ENCODE measurements at places on chromosomes 5 and 9.

- DNase-seq = no peak
Observed at GRCh38 chr5:83400701-83401100, 70.8 kb upstream of the VCAN start.

GRCh38 chr9:36815023-36815422 is 219.0 kb downstream of the PAX5 start:
- no peak for DNase-seq

DNA sequence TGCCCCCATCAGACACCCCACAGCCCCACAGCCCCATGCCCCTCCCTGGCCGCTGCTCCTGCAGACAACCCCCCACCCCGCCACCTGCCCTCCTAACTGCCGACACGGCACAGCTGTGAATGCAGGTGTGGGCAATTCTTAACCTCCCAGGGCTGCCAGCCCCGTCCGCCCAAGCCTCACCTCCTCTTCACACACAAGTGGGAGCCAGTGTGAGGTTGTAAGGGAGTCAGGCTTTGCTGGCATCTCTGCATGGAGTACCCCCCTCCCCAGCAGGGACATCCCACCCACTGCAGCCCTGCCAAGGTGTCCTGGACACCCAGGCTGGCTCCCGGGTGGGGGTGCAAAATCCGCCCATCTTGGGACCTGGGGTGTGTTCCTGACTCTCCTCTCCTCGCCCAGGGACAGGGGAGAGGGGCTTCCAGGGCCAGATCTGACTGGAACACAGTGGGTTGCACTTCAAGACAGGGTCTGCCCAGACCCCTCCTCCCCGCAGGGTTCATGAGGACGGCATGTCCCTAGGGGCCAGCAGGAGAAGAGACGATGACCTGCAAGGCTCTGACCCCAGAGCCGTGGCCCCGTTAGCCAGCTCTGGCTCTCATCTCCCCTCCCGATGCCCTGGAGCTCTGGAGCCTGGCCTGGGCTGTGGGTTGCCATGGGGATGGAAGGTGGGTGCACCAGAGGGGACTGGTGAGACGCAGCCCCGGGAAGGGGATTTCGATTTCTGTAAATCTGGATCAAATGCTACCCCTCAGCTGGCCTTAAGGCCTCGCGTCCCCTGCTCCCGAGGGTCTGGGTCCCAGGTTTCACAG is 34.4 kb downstream of the SARDH start:
- DNase-seq = no peak

DNA sequence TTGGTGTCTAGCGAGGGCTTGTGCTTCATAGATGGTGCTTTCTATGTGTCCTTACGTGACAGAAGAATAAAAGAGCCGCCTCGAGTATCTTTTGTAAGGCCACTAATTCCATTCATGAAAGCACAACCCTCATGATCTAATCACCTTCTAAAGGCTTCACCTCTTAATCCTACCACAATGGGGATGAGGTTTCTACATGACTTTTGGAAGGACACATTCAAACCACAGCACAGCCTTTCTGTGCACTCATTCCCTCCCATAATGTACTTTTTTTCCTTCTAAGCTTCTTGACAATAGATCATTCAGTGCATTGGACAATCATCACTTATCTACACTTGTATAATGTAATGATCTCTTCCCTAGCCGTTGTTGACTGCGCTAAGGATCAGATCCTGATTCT is 774.8 kb downstream of the BRINP1 start:
- DNase-seq = no peak

GRCh38 chr5:120901199-120901598 is 437.1 kb downstream of the PRR16 start:
- no peak for DNase-seq

- DNase-seq = no peak
Observed at GRCh38 chr9:124695280-124695890, 75.7 kb downstream of the NR6A1 start.

- DNase-seq = no peak
Observed at GRCh38 chr5:158486566-158486965, 613.1 kb downstream of the EBF1 start.

DNA sequence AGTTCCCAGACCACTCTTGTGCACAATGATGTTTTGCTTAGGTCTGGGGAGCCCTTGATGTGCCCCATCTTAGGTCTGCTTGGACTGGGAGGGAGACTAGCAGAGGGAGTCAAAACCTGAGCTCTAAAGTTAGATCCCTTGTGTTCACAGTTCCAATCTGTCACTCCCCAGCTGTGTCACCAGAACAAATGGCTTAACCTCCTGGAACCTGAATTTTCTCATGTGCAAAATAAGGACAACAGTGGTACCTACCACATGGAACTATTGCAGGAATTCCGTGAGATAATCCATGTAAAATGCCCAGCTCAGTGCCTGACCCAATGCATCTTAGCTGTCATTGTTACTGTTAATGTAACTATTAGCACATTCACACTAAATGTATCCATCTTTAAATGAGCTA is 45.5 kb downstream of the GALNT10 start:
- DNase-seq = no peak

DNA sequence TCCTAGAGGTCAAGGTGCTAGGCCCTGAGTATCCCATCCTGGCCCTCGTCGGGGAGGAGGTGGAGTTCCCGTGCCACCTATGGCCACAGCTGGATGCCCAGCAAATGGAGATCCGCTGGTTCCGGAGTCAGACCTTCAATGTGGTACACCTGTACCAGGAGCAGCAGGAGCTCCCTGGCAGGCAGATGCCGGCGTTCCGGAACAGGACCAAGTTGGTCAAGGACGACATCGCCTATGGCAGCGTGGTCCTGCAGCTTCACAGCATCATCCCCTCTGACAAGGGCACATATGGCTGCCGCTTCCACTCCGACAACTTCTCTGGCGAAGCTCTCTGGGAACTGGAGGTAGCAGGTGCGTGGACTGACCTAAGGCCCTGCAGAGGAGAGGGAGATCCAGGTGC is 7.9 kb downstream of the BTNL9 start:
- no peak for DNase-seq
